ENCODE measurements at places on chromosomes 13 and 19. TPM values are rescaled to one million over a fixed set of nuclear protein-coding genes. Genes with fewer than 3 reads are reported as not detected.

DNA sequence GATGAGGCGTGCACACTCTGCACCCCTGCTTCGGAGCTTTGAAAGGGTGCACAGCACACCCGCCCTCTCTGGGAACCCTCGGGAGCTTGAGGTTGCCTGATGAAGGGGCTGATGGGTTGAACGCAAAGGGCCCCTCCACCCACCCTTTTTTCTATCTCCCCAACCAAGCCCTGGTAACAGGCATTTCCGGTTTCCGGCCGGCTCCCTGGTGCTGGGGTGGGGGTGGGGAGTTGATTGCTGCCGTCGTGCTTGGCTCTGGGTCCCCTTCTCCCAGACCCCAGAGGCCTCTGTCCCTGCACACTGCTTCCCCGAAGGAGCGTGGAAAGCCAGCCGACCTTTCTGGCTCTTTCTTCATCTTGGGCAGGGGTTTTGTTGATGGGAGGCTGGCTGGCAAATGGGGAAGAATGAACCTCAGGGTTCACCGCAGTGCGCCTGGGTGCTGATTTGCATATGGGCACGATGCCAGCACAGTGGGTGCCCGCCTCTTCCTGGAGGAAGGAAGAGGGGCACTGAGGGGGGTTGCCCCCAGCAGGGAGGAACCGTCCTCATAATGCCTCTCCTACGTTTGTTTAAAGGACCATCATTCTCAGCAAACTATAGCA, 29.1 kb downstream of the VAV1 start:
- DNase-seq = peak; percentile 84
- H3K36me3 ChIP-seq = peaks cover 5% of the 10 kb centered on the region
- no peaks in the 10 kb centered on the region for H3K27me3 ChIP-seq
- peak overlapping the region; percentile 92 for H3K27ac ChIP-seq
- H3K4me3 ChIP-seq = peak overlapping the region; percentile 49
- peaks cover 76% of the 10 kb centered on the region for H3K4me1 ChIP-seq

- no peak overlapping the region for H3K27ac ChIP-seq
- H3K27me3 ChIP-seq = no peaks in the 10 kb centered on the region
- DNase-seq = peak; percentile 17
- H3K4me3 ChIP-seq = no peak overlapping the region
- peaks cover 4% of the 10 kb centered on the region for H3K4me1 ChIP-seq
- H3K36me3 ChIP-seq = peaks cover 4% of the 10 kb centered on the region
These were observed 22.6 kb downstream of the KLHL26 start for GRCh38 chr19:18659281-18660050.

- no peaks in the 10 kb centered on the region for H3K27me3 ChIP-seq
- no peaks in the 10 kb centered on the region for H3K36me3 ChIP-seq
- no peak overlapping the region for H3K27ac ChIP-seq
- H3K4me1 ChIP-seq = no peaks in the 10 kb centered on the region
These were observed 36.5 kb upstream of the HMGB1 start for GRCh38 chr13:30502237-30502636.

ATXN8OS gene
- total RNA-seq = not detected

ZNF175 gene
- 1.1 TPM for total RNA-seq

DNA sequence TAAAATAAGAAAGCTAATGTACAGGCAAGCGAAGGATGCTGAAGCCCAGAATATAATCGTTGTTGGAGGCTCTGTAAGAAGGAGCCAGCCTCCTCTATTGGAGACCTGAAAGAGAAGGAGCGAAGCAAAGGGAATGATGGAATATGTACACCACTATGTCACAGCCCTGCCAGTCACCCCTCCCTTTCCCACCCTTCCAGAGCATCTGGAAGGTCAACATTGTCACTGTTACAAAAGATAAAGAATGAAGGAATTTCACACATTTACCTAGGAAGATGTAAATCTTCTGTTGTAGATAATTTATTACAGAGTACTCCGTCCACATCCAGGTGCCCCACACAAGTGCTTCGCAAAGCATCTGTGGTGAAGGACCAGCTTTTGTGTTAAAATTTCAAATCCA, 39.7 kb upstream of the SACS start:
- no peak overlapping the region for H3K4me3 ChIP-seq
- H3K36me3 ChIP-seq = no peaks in the 10 kb centered on the region
- no peak overlapping the region for H3K27ac ChIP-seq
- H3K4me1 ChIP-seq = no peaks in the 10 kb centered on the region

GRCh38 chr19:18593367-18594095, 4.9 kb downstream of the REX1BD start:
- no peak overlapping the region for H3K4me3 ChIP-seq
- no peak for DNase-seq
- H3K4me1 ChIP-seq = peaks cover 43% of the 10 kb centered on the region

GRCh38 chr13:25864116-25864515, 187.7 kb downstream of the SHISA2 start:
- no peak overlapping the region for H3K4me3 ChIP-seq
- no peaks in the 10 kb centered on the region for H3K27me3 ChIP-seq
- H3K27ac ChIP-seq = no peak overlapping the region

All from CD4-positive, alpha-beta T cell (primary cell).